Cerebellar nuclear complex (tissue), 1 donor: ENCODE measurements at places on chromosomes 5 and 9.

GRCh38 chr9:133301253-133302230 lies 26.5 kb upstream of the ABO start:
- no peak for DNase-seq

DNA sequence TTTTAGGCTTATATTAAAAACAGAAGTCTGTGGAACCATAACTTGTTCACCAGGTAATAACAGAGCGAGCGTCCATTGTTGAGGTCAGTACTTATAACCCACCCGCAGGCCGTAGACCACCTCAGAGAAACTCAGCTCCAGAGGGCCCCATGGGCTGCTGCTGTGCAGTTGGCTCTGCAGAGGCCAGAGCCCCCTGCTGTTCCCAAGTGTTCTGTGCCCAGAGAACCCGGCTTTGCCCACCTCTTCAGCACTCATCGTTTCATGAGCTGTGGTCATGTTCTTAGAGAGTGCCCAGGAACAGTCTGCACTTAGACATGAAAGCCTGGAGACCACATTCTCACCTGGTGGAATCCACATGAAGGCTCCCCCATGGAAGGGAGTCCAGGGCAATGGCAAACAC lies 50.4 kb upstream of the SLC2A8 start:
- DNase-seq: no peak

- DNase-seq: no peak
Measured at GRCh38 chr5:142807372-142807911, 37.3 kb downstream of the ARHGAP26 start.

GRCh38 chr9:98324801-98325200 lies 69.4 kb upstream of the TBC1D2 start:
- DNase-seq: no peak

GRCh38 chr5:174352681-174353080 lies 307.2 kb downstream of the NSG2 start:
- DNase-seq: no peak

- DNase-seq: no peak
Measured at GRCh38 chr9:131236761-131237160, 39.5 kb downstream of the FAM78A start.

GRCh38 chr9:132905726-132906125 lies 27.0 kb downstream of the SPACA9 start:
- DNase-seq: no peak

DNA sequence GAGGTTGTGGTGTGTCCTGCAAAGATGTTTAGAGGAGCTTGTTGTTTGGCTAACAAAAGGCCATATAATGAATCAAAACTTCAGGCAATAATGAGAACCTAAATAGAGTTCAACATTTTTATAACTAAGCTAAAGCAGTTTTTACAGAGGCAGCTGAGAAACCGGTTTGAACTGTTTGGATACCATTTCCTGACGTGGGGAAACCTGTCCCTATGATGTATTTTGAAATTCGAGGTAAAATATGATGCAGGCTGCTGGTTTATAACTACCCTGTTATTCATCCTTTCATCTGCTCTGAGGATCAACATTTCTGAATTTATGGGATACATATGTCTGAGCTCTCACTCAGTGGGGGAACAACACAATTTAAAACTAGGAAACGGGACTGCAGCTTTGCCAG lies 289.5 kb upstream of the IRX2 start:
- no peak for DNase-seq

GRCh38 chr9:96157675-96158074 lies 144.3 kb downstream of the HSD17B3 start:
- DNase-seq: no peak

DNA sequence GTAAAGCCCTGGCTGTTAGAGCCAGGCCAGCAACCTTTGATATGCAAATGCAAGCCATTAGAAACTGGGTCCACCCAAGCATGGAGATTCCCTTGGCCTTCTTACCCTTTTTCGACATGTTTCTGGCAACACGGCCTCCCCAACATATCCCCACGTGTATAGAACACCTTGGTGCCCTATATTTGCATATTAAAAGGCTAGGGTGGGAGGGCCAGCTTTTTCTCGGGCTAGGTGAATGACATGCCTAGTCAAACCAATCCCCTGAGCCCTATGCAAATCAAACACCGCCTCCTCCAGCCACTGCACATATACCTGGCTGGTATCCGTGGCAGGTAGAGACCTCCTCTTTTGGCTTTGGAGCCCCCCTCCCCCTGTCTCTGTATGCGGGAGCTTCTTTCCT lies 55.6 kb upstream of the ZFR start:
- no peak for DNase-seq

GRCh38 chr5:59062986-59063683 lies 480.3 kb downstream of the RAB3C start:
- no peak for DNase-seq

- no peak for DNase-seq
Measured at GRCh38 chr5:147057051-147057450, 177.8 kb upstream of the STK32A start.

DNA sequence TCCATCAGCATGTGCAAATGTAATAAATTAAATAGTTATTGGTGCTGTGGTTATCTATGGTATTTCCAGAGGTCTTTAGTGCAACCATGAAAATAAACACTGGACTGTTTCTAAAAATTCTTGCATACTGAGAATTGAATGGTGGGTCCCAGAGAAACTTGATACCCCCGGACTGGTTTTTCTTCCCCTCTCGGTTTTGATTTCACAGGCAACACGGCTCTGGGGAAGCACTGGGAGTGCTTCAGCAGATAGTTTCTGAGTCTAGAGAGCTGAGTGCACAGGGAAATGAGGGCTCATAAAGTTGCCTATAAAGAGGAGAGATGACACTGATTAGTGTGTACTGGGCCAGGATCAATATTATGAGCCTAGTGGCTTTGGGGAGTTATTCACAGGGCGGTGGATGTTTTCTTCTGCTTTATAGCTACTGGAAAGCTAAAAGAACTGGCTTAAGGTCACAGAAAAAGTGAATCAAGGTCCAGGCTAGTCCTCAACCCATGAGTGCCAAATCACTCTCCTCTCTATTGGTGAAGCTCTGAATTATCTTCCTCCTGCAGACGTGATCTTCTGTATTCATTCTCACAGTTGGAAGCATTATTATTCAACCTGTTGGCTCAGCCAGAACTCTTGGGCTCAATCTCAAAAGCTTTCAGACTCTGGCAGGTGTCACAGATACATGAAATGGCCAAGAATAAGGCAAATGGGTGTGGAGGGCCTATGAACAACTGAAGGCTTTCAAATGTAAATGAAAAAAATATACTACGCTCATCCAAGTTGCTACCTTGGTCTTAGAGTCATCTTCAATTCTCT lies 170.2 kb upstream of the HMHB1 start:
- no peak for DNase-seq
